Activated T-helper 1 cell treated with anti-CD3 and anti-CD28 coated beads, Interleukin-2, amount 50 U/mL, for 16 hours (primary cell): ENCODE measurements at places on chromosomes 3 and 15.
A peak's percentile ranks its signal among the peaks of the same experiment; 100 is the strongest.

DNA sequence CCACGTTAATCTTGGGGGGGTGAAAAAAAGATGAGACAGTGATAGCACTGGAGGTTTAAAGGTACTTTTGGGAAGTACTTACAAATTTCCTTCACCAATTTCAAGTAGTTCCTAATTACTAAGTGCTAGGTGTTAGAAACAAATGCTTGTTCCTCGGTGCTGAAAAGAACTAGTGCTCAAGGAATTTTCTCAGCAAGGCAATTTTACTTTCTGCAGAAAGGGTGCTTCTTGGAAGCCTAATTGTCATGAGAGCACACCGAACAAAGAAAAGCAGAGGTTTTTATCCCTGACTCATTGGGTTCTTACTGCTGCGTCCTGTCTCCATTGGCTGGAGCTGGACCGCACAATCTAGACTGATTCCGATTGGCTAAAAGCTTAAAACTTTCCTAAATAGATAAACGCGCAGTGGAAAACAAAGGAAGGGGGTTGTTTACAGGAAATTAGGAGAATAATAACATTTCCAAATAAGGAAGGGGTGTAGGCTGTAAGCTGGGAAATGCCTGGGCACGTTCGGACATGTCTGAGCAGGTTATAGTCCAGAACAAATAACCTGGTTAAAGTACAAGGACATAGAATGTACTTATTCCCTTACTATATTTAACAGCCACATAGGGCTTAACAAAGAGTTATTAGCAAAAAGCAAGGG is 49.6 kb downstream of the CHD2 start:
- DNase-seq, result no peak

- no peak for DNase-seq
Observed at GRCh38 chr3:149587383-149587782, 70.4 kb downstream of the WWTR1 start.

DNA sequence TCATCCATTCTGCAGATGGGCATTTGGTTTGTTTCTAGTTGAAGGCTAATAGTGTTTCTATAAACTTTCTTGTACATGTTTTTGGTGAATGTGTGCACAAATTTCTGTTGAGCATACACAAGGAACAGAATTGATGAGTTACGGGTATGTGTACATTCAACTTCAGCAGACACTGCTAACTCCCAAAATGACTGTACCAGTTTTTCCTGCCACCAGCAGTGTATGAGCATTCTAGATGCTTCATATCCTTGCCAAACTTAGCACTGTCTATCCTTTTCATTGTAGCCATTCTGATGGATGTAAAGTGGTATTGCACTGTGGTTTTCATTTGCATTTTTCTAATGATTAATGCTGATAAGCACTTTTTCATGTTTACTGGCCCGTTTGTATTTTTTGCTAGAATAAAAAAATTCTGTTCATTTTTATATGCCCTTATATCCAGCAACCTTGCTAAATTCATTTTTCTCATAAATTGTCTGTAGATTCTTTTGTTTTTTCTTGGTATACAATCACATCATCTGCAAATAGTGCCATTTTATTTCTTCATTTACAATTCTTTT is 110.2 kb downstream of the ATP1B3 start:
- DNase-seq, result no peak

- no peak for DNase-seq
Observed at GRCh38 chr3:114329823-114330222, 36.0 kb downstream of the TIGIT start.

DNA sequence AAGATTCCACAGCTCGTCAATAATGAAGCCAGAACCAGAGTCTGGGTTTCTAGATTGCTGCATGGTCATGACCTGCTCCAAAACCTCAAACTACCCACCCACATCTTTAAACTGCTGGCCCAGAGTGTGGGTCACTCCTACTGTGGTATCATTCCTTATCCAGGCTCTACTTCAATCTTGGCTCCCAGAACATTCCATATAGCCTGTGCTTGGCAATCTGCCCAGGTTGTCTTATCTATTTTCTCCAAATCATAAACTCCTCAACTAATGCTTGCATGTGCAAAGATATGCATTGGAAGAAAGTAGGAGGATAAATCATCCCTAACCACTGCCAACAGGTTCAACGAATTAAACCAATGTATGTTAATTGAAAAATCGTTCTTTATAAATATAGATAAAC is 169.7 kb downstream of the ANXA2 start:
- no peak for DNase-seq

GRCh38 chr3:139394116-139394515 is 4.7 kb upstream of the COPB2 start:
- no peak for DNase-seq

DNA sequence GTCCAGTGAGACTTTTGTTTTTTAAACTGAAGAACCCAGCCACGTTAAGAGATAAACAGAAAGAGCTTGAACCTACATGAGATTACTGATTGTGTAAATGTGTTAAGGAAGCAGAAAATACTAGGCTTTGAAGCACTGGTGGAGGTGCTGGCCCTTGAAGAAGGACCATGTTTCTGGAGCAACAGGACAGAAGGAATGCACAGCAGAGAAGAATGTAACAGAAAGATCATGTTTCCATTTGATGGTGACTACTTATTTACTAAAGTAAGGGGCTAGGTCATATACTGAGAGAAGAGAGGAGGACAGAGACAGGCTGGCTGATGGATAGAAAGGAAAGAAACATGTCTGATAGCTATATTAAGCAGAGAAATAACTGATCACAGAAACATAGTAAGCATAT is 88.8 kb downstream of the CLASP2 start:
- no peak for DNase-seq

DNA sequence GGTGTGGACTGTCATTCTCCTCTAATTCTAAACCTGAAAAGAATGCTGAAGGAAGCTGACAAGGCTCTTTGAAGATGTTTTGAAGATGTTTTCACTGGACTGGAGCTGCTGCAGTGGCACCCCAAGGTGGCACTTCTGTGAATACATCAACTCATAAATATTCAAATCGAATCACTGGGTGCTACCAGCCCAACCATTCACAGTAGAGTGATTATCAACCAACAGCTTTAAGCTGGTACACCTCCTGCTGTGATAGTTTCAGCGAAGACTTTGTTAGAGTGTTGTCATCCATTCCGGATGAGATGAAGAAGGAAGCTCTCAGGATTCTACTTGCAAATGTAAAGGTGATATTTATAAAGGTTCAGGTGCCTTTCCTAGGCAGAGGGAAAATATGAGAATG is 106.6 kb downstream of the LSAMP start:
- no peak for DNase-seq

GRCh38 chr15:27807335-27807734 is 291.8 kb downstream of the OCA2 start:
- DNase-seq, result no peak

GRCh38 chr15:27095886-27096624 is 125.1 kb downstream of the GABRG3 start:
- DNase-seq, result no peak

- DNase-seq, result no peak
Observed at GRCh38 chr3:33921608-33922007, 123.2 kb downstream of the PDCD6IP start.

GRCh38 chr15:92690395-92690794 is 34.8 kb upstream of the FAM174B start:
- DNase-seq, result no peak

DNA sequence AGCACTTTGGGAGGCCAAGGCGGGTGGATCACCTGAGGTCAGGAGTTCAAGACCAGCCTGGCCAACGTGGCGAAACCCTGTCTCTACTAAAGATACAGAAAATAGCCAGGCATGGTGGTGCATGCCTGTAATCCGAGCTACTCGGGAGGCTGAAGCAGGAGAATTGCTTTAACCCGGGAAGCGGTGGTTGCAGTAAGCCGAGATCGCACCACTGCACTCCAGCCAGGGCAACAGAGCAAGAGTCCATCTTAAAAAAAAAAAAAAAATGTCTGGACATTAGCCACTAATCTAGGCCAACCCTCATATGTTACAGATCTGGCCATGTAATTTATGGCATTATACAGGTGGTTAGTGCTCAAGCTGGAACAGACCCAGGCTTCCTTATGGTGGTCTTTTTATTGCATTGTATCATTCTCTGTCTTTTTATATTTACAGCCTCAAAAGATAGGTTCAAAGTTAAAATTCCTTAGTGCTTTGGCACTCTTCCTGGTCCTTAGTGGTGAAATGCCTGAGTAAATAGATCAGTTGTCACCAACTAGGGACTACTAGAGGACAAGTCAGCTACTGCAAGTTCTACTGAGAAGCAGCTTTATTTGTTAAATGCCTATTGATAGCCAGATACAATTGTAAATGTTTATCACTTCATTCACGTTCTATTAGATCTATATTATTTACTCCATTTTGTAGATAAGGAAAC is 16.0 kb downstream of the STARD9 start:
- no peak for DNase-seq

DNA sequence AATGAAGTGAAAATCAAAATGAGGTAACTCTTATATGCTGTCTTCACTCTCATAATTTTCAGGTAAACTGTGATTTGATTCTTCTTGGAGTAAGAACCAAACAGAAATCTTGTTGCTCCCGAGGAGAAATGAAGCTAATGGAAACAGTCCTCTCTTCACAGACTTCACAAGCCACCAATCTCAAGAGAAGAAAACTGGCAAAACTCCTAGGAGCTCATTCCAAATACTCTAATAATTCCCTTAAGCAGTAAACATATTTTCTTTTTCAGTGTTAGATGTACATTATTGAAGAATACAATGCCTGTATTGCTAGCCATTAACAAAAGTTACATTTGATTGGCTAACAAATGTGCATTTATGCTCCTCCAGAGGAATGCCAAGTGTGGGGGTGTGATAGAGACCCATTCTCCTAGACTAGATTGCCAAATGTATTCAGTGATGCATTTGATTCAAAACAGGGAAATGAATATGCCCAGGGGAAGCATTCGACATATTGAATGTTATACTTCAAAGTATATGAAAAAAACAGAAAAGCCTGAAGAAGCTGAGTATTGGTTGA is 11.8 kb upstream of the RIOX2 start:
- DNase-seq, result no peak

- DNase-seq, result no peak
Observed at GRCh38 chr3:99419116-99419515, 219.3 kb upstream of the COL8A1 start.

DNA sequence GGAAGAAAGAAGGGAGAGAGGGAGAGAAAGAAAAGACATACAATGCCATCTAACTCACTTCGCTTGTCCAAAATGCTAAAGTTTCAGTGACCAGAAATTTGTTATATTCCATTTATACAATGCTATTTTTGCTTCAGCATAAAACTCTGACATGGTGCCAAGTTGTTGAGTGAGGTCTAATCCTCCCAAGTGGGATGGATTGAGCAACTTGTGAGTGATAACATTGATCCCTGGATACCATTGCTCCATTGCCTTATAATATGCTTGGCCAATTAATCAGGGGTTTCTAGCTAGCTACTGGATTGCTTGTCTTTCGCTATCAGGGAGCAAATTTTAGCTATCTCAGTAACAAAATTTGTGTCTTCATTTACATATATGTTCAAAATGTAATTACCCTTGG is 615.6 kb upstream of the DPPA4 start:
- DNase-seq, result no peak

DNA sequence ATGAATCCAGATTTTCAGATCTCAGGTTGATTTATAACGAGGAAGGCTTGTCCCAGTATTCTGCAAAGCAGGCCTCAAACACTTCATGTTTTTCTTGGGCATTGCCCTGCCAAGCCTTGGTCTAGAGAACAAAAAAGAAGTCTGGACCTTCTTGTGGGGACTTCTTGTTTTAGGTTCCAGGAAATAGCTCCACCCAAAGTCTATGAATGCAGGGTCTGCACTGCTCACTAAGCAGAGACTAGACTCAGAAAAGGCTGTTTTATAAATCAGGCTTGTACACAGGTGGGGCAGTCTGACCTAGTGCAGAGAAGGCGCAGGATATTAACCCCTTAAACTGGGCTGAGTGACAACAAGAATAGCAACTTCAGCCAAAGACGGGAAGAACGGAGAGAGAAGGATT is 44.3 kb downstream of the GLB1 start:
- no peak for DNase-seq

- DNase-seq, result peak; percentile 58
Observed at GRCh38 chr3:53044711-53045517, 959 bp downstream of the SFMBT1 start.

- DNase-seq, result no peak
Observed at GRCh38 chr3:147218965-147219364, 187.4 kb downstream of the ZIC4 start.

DNA sequence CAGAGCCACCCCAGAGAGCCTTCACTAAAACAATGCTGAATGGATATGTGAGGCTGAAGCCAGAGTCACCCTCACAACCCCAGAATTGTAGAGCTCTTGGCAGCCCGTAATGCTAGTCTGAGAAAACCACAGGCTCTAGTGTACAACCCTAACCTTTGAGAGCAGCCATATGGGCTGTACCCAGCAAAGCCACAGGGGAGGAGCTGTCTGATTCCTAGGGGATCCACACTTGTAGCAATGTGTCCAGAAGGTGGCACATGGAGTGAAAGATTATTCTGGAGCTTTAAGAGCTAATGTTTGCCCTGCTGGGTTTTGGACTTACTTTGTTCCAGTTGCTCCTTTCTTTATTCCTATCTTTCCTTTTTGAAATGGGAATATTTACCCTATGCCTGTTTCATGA is 626.8 kb downstream of the GRM7 start:
- no peak for DNase-seq

GRCh38 chr3:161142486-161142885 is 37.3 kb upstream of the B3GALNT1 start:
- DNase-seq, result no peak

GRCh38 chr3:150203273-150203672 is 204.8 kb upstream of the TSC22D2 start:
- DNase-seq, result no peak

DNA sequence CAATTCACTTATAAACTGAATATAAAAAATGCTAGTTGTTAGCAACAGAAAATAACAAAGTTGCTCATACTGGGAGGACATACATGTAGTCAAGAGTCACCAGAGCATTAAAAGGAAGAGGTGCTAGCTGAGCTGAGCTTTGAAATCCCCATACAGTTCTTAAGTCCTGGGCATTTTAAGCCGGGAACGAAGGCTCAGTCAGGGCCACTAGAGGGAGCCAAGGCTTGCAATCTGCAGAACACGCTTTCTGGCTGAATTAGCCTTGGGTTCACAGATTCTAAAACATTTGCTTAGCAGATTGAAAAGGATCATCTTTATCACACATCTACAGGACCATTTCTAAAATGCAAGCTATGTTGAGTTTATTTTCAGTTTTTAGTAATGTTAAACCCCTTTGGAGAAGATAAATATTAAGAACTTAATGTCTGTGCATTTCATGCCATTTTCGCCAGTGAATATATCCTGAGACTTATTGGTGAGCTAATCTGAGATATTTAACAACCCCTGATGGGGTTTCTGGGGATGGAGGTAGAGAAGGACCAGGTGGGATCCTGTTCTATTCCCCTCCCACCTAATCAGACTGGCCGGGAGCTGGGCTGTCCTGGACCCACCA is 26.3 kb upstream of the MNS1 start:
- no peak for DNase-seq

GRCh38 chr3:9908286-9908685 is 5.6 kb downstream of the IL17RE start:
- no peak for DNase-seq

DNA sequence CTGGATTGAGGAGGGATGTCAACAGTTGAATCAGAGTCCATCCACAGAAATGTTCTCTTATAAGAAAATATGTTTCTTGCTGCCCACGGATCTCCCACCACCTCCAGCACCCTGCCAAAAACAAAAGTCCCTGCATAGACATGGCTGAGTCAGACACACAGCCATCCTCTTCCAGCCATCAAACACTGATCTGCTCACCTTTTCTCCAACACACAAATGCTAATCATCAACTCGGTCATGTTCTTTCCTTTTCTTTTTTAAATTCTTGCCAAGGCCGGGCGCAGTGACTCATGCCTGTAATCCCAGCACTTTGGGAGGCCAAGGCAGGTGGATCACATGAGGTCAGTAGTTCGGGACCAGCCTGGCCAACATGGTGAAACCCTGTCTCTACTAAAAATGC is 110.7 kb upstream of the IL12A start:
- DNase-seq, result no peak
